ENCODE measurements at places on chromosomes 1 and 21.

GRCh38 chr1:226123591-226124471 lies 61.3 kb downstream of the H3-3A start:
- no peak for DNase-seq

GRCh38 chr1:7299994-7300393 lies 471.1 kb upstream of the VAMP3 start:
- no peak for DNase-seq

GRCh38 chr1:185880330-185880729 lies 146.1 kb downstream of the HMCN1 start:
- no peak for DNase-seq

DNA sequence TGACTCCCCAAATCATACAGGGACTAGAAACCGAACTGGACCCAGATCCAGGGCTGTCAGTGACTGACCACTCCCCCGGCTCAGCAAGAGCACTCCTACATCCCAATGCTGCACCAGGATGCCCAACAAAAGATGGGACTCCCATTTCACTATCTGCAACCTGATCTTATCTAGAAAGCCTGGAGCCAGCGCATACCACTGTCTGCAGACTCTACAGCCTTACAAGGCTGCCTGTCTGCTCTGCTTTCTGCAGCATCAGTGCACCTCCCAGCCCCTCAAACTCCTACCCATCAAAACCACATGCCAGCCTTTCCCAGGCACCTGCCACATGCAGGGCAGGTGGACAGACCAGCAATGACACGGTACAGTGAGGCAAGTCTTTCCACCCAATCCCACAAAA lies 52.2 kb downstream of the SSBP3 start:
- DNase-seq, result no peak

DNA sequence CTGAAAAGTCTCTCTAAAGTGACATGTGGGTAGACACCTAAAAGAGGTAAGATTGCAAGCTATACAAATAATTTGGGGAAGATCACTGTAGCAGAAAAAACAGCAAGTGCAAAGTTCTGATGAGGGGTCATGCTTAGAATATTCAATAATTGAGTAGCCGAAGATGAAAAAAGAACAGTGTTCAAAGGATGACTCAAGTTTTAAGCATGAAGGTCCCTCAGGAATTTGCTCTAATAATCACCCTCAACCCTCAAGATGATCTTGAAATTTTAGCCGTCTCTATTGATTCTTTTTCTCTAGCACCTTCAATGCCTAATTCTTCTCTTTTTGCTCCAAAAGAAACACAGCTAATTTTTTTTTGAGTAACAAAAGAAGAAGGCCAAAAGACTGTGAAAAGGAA lies 190.6 kb upstream of the ZNHIT6 start:
- no peak for DNase-seq

GRCh38 chr1:168688644-168689326 lies 40.2 kb downstream of the DPT start:
- no peak for DNase-seq

GRCh38 chr1:203036135-203036534 lies 9.8 kb downstream of the PPFIA4 start:
- DNase-seq, result no peak

DNA sequence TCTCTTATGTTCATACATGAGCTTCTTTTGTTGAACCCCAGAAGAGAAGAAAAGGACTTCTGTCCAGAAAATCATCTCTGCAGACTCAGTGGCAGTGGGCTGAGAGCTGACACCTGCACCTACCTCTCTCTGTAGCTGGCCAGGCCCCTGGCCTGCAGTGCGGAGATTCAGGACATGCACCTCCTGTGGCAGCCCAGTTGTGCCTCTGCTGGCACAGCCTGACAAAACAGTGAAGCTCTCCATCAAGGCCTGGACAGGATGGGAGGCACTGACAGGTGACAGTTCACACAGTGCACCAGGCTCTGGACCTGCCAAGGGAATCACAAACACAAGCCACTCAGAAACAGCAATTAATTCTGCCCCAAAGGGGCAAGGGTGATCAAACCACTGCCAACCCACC lies 88.8 kb downstream of the TGFBR3 start:
- DNase-seq, result no peak

DNA sequence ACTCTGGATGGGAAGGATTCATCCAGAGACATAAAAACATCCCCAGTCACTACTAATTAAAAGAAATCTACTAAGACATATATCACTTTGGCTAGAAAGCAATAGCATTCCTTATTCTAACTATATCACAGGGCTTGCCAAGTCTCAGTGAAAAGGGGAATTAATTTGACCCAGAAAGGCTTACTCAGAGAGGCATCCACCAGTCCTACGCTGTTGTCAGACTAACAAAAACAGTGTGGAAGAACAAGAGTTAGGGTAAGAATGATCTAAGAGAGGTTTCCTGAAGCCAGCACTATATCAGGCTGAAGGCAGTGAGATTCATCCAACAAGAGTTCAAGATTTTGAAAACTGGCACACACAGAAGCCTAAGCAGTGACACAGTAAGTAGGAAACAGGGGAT lies 126.1 kb downstream of the GDAP2 start:
- no peak for DNase-seq

DNA sequence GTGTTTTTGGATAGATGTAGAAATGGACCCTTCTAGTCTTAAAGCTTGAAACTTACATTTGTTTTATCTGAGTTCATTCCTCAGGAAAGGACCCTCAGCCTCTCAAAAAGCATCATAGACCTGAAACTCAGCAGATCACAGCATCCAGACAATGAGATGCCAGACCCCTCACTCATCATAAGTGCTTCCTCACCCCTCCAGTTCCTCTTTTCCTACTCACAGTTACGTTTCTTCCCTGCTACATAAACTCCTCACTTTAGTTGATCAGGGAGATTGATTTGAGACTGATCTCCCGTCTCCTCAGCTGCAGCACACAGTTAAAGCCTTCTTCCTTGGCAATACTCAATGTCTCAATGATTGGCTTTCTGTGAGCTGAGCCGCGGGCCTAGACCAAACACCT lies 282.0 kb downstream of the FAM72C start:
- no peak for DNase-seq

DNA sequence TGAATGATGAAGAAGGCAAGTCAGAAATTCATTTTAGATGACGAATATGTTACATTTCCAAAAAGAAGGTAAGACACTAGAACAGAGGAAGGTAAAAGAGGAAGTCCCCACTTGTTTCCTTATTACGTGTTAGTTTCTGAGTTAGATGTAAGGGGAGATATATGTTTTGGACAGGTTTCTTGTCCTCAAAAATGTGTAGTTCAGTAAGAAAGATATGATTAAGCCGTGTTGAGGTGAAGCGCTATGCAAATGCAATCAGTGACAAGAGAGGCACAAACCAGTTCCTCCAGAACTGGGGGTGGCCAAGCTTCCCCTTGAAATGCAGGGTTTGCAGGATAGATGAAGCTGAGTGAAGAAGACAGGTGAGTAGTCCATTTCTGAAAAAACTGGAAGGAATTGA lies 293.3 kb upstream of the RUNX1 start:
- DNase-seq, result no peak

DNA sequence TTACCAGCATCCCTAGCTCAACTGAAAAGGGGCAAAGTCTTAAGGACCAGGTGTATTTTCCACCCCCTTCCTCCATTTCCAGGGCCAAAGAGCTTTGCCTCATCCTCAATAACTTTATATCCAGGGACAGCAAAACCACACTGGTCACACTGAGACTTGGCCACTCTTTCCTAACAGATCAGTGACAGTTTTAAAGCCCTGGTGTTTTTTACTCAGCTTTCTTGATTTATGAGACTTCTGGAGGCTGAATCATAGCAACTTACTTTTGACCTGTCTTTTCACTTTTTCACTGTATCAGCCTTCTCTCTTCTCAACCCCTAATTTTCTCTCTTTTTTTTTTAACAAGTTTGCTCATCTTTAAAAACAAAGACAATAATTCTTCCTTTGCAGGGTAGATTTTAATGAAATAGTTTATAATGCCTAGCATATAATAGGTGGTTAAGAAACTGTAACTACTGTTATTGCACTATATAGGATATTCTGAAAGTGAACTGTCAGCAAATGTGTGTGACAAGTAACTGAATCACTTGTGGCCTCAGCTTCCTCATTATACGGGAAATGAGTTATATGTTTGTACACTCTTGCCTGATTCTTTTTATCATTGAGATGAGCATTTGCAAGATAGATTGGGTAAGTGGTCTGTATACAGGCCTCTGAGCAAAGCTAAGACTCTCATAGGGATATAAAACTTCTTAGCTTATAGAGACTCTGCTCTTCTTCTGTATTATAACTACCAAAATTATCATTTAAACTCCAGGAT lies 19.7 kb upstream of the DYNLT5 start:
- DNase-seq, result no peak

DNA sequence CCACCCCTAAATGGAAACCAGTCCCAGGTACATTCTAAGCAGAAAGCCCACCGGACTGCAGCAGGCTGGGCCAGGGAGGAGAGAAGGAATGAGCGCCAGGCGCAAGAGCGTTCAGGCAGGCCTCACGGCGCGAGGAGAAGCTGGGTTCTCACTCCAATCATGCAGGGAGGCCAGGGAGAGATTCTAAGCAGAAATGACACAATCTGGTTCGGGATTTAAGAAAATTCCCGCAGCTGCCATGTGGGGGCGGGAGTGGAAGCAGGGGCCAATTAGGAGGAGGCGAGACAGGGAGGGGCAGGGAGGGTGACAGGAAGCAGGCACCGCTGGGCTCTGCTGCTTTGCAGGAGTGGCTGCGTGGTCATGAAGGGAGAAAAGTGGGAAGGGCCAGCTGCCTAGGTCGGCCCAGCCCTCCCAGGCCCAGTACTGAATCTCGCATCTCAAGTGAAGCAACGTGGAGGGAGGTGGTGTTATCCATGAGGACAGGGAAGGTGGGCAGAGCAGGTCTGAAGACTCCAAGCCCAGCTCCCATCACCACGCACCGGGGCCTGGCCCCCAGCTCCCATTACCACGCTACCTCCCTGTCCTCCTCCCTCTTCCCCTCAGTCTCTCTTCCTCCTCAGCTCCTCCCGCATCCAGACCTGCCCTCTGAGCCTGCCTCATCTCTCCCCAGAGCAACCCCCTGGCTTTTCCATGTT lies 11.8 kb downstream of the NPHP4 start:
- no peak for DNase-seq

- DNase-seq, result no peak
Observed at GRCh38 chr1:173222149-173223030, 15.3 kb upstream of the TNFSF4 start.

DNA sequence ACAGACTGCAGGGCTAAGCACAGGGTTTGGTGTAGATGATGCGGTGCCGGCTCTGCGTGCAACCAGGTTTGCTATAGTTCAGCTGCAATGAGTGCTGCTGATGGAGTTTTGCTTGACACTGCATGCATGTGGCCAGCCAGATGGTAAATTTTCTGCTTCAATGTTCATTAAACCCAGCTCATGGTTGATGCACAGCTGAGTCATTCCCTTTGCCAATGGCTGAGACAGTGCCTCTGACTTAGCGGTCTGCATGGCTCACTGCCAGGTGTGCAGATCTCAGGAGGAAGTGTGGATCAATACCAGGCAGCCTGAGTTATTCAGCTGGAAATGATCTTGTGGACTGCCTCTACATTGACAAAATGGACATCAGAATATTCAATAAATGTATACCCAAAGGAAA lies 172.7 kb upstream of the ZP4 start:
- no peak for DNase-seq

DNA sequence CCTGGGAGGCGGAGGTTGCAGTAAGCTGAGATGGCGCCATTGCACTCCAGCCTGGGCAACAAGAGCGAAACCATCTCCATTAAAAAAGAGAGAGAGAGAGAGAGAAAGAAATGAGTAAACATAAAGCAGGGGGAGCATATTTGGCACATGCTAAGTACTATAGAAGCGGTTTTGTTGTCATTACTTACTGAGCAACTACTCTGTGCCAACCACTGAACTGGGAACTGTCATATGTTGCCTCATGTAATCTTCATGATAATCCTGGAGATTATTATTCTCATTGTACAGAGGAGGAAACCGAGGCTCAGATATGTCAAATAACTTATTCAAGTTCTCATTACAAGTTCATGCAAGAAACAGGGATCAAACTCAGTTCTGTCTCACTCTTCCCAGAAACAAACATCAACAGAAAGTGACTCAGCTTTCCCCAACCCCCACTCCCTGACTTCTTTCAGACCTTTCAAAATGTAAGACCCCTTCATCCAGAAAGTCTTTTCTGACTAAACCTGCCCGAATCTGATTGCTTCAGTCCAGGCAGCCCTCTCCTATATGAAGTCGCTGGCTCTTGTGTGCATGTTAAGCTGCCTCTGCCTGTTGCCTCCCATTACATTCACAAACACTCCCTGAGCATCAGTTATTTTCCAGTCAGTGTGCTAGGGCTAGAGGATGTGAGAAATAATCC lies 23.5 kb downstream of the LAMB3 start:
- DNase-seq, result no peak

GRCh38 chr1:41388510-41388909 lies 27.3 kb downstream of the FOXO6 start:
- no peak for DNase-seq
